HCT116 (cell line): ENCODE measurements at places on chromosomes 12 and 14. TPM values are rescaled to one million over a fixed set of nuclear protein-coding genes. Genes with fewer than 3 reads are reported as not detected.

Gene SLC2A3
- 10.5 TPM for total RNA-seq

Gene TAS2R43
- total RNA-seq: not detected

Gene CPNE6
- total RNA-seq: not detected

Gene KRT2
- not detected for total RNA-seq

Gene GLS2
- not detected for total RNA-seq

Gene PLA2G1B
- total RNA-seq: 2.0 TPM

Gene VAMP1
- total RNA-seq: 12.1 TPM

Gene RPL10L
- not detected for total RNA-seq

Gene ALX1
- total RNA-seq: not detected

GRCh38 chr14:105430042-105430441 is 10.4 kb downstream of the MTA1 start:
- no peak for DNase-seq

DNA sequence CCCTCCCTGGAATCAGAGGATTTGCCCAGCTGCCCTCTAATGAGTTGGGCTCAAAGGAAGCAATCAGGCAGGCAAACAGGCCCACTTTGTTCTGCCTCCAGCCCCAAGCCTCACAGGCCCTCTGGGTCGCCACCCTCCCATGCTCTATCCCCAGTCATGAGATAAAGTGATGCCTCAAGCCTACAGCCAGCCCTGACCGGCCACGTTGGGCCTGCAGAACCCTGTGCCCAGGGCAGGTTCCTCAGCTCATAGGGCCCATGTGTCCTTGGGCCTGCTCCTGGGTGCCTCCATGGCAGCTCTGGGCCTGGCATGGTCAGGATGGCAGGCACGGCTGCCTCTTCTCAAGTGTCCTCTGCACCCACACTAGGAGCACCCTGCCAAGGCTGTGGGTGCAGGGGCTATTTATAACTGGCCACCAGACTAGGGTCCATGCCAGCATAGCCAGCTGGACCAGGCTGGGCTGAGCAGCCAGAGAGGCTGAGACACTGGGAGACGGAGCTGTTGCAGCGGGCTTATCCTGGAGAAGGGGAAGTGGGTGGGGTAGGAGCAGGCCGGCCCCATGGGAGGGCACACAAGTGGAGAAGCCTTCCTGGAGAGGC is 20.2 kb downstream of the HDAC7 start:
- DNase-seq: no peak

DNA sequence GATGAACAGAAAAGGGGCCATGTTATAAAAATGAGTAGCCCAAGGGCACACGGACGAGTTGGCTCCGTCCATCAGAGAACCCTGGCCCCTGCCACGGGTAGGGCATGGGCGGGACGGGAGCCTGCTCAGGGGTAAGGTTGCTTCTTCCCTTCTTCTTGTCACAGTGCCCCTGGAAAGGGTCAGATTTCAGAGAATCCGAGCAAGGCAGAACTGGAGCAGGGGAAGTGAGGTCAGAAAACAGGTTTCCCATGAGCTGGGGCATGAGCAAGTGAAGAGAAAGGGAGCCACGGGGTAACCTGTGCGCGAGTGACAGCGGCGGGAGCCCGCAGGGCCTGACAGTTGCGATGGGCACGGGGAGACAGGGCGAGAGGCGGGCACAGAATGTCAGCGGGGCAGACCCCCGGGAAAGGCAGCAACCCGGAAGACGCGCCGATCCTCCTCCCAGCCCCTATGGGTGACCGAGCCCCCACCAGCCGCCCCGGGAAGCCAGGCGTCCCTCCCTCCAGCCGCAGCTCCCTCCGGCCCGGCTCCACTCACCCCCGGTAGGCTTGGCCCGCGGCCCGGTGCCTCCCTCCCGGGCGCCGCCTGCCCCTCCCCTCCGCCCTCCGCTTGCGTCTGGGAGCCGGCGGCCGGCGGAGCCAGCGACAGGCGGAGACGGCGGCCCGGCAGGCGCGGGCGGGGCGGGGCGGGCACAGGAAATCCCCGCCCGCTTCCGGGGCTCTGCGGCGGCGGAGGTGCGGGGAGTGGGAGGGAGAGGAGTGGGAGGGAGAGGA is at the start of gene ZNF641:
Gene ZNF641 (minus strand): TSS at position 671 of the 773 bp plus-strand sequence. CDS start 2,829 bp downstream, outside the sequence.
- DNase-seq: no peak

DNA sequence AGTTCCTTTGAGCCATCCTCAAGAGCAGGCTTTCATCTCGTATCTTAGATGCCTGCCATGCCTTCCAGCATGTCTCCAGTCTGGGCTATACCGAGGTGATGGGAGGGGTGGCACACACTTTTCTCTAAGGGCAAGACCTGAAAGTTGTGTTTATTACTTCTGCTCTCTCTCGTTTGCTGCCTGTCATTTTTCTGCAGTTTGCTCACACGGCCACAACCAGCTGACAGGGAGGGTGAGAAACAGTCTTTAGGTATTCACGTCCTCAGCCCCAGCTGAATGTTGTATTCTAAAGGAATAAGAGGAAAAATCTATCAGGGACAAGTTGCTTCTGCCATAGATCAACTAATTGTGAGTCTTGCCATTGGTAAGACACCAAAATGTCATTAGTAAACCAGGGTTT is 88.0 kb downstream of the TMTC2 start:
- no peak for DNase-seq

GRCh38 chr12:54932691-54933090 is 51.9 kb downstream of the TESPA1 start:
- DNase-seq: no peak

- no peak for DNase-seq
Observed at GRCh38 chr12:3213768-3214167, 136.6 kb downstream of the TSPAN9 start.

- DNase-seq: no peak
Observed at GRCh38 chr12:107492393-107493134, 193.0 kb upstream of the PWP1 start.

DNA sequence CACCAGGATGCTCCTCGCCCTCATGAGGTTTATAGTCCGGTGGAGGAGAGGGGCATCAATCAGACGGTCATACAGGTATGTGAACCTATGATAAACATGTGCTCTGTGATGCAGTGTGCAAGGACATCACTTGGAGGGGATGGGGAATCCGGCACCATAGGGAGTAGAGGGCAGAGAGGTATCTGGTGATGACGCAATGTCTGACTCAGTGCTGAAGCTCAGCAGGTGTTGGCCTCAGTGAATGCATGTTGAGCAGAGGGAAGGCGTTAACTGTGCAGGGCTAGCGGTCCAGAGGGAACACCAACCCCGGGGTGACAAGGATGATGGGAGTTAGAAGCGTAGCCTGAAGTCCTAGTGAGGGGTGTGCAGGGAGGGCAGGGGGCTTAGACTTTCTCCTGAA is 200.9 kb downstream of the TMEM132C start:
- no peak for DNase-seq

- DNase-seq: no peak
Observed at GRCh38 chr12:69922999-69923398, 98.0 kb downstream of the MYRFL start.

DNA sequence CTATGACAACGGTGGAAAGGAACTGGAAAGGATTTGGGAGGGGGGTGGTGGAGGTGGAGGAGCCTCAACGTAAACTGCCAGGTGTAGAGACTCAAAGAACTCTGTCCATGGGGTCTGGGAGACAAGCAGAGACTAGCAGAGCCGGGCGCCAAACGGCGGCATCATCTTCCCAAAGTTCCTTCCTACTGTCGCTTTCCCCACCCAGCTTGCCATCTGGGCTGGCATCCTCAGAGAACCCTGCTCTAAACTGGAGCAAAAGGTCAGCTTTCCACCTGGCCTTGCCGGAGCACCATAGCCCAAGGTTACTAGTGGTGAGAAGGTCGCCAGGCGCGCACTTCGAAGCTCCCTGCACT is 4.0 kb upstream of the IRF2BPL start:
- DNase-seq: no peak

GRCh38 chr12:27973487-27973890 is 956 bp upstream of the PTHLH start:
- no peak for DNase-seq

GRCh38 chr12:94618995-94619695 is 31.2 kb downstream of the TMCC3 start:
- DNase-seq: peak; percentile 63

- no peak for DNase-seq
Observed at GRCh38 chr12:70002097-70002911, 177.3 kb downstream of the MYRFL start.

GRCh38 chr14:50360851-50361250 is 35.8 kb downstream of the CDKL1 start:
- no peak for DNase-seq

- no peak for DNase-seq
Observed at GRCh38 chr12:7695566-7696197, at the start of gene GDF3. Gene GDF3 (minus strand): TSS chr12:7695775. CDS start chr12:7695728, 47 bp downstream.

- DNase-seq: no peak
Observed at GRCh38 chr12:53751336-53752191, at the start of gene CISTR. Gene CISTR (minus strand): TSS chr12:53751979.

- no peak for DNase-seq
Observed at GRCh38 chr12:104638851-104639240, 182.1 kb downstream of the CHST11 start.

- no peak for DNase-seq
Observed at GRCh38 chr12:26133521-26133920, 8.7 kb upstream of the BHLHE41 start.

- DNase-seq: no peak
Observed at GRCh38 chr14:75476274-75476995, 45.8 kb upstream of the BATF start.

- peak; percentile 69 for DNase-seq
Observed at GRCh38 chr14:55446833-55447232, 6.4 kb upstream of the TBPL2 start.

DNA sequence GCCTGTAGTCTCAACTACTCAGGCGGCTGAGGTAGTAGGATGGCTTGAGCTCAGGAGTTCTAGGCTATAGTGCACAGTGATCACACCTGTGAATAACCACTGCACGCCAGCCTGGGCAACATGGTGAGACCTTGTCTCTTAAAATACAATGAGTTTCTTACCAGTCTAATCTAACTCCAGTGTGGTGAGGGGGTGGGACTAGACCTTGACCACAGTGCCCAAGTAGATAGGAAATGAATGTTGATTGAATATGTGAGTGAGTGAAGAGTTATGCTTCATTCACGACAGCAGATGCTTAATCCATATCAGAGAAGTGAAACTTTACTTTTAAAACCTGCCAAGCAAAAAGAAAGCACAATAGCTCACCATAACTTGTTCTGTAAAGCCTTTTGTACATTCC is 11.2 kb upstream of the AK7 start:
- no peak for DNase-seq

DNA sequence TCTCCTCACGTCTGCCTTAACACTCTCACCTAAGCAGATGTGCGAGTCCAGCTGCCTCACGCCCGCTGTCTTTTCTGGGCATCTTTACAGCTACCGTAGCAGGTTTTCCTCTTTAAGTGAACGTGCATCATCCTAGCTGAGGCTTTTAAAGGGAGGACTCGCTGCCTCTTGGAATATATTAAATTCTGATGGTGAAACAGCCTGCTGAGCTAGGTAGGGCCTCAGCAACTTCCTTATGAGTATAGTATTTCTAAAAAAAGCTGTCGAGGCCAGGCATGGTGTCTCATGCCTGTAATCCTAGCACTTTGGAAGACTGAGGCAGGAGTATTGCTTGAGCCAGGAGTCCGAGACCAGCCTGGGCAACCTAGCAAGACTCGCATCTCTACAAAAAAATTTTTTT is 32.2 kb downstream of the TESC start:
- no peak for DNase-seq
